Fibroblast of skin of left quadriceps (primary cell): ENCODE measurements at places on chromosomes 12 and 14.
A peak's percentile ranks its signal among the peaks of the same experiment; 100 is the strongest.

DNA sequence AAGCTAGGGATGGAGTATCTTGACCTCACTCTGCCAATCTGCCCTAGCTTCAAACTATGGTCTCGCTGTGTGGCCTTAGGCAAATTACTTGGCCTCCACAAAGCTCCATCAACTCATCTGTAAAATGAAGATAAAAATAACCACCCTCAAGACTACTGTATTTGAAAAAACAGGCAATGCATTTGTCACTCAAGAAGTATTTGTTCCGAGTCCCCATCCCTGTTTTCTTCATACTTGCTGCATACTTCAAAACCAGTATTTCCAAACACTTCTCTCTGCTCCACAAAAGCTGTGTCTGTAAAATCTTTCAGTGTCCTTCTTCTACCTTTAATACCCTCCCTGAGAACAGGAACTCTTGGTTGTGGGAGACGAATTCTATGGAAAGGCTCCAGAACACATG, 47.9 kb downstream of the GTF2A1 start:
- DNase-seq: no peak

GRCh38 chr14:29927376-29928116, at the start of gene PRKD1:
Gene PRKD1, minus strand, starts transcription at chr14:29927847.
- peak; percentile 40 for DNase-seq

DNA sequence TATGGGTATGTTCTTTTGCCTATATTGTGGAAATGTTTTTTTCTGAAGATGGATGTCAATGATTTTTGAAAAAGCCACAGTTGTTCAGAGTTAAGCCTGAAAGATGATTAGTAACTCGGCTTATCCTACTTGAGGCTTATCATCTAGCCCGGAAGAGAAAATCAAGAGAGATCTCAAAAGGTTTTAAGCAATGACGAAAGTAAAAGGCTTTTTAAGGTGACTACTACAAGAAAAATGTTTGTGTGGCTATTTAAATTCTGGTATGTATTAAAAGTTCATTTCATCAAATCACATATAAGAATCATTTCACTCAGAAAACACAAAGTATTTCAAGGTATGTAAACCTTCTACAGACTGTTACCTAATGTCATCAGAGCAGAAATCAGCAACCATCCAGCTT, 40.2 kb downstream of the HEATR5A start:
- DNase-seq: no peak

- no peak for DNase-seq
Measured at GRCh38 chr14:90757452-90757851, 58.8 kb downstream of the TTC7B start.
